ENCODE measurements at places on chromosomes 2 and 18.
A peak's percentile ranks its signal among the peaks of the same experiment; 100 is the strongest.

DNA sequence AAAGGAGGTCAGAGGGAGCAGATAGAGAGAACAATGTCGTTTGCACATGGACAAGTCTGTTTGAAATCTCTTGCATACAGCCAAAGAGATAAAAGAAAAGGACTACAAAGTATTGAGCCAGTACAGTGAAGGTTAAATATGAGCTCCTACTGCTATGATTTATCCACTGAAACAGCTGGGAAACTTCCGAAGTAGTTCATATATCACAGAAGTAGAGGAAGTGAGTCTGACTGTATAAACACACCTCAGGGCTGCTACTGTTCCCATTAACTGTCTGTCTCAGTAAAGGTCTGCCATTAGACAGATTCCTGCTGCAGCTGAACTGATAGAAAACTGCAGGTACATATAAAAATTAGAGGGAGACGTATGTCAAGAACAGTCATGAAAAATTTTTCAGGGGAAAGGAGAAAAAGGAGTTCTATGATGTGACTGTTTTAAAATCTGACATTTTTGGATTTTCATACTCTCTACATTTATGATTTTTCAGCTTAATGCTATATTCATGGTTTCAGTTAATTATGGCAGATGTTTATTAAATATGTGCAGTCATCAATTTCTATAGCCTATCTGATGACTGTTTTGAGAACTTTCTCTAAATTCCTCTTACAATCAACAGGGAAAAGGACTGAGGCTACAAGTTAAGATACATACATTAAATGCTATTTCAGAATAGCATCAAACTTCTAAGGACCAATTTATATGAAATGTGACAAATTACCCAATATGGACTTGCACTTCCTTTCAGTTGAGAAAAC lies 364.7 kb downstream of the ERBB4 start:
- DNase-seq: peak; percentile 19

DNA sequence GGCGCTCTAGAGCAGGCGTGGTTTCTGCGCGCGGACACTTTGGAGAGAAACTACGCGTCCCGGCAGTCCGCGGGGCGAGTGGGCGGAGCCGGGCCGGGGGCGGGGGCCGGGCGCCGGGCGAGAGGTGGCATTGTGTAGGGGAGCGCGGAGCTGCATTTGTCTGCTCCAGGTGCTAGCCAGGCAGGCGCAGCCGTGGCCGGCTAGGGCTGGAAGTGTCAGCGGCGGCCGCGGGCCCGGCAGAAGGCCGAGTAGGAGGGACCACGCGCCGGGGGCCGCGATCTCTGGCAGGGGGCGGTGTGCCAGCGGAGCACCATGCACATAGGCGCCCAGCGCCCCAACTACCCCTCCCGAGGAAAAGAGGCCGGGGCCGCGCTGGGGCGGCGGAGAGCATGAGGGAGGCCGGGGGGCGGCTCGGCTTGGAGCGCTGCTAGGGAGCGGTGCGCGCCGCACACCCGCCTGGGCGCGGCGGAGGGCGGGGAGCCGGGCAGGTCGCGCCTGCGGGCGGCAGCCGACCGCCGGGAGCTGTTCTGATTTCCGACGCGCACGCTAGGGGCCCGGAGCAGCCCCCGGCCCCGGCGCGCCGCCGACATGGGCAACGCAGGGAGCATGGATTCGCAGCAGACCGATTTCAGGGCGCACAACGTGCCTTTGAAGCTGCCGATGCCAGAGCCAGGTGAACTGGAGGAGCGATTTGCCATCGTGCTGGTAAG lies at the start of gene FMNL2:
TSS of gene FMNL2 (plus strand) at position 159 of the 710 bp plus-strand sequence.
- peak; percentile 38 for DNase-seq

DNA sequence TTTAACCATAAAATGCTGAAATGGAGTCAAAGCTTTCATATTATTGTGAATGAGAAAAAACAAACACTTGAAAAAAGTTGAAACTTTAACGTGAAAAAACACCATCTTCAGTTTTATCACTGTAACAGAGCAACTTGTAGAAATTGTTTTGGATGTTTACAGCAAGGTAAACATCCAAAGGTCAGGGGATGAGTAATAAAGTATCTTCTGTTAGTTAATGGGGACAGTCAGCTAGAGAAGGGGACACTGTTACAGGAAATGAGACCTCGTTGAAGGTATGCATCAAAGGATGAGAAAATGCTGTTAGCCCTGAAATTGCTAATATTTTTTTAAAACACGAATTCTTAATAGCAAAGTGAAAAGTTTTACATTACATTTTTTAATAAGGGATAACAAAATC lies 2.9 kb downstream of the RHBDD1 start:
- DNase-seq: no peak

- DNase-seq: no peak
These were observed 213.2 kb downstream of the NDUFA10 start for GRCh38 chr2:239811806-239812560.

DNA sequence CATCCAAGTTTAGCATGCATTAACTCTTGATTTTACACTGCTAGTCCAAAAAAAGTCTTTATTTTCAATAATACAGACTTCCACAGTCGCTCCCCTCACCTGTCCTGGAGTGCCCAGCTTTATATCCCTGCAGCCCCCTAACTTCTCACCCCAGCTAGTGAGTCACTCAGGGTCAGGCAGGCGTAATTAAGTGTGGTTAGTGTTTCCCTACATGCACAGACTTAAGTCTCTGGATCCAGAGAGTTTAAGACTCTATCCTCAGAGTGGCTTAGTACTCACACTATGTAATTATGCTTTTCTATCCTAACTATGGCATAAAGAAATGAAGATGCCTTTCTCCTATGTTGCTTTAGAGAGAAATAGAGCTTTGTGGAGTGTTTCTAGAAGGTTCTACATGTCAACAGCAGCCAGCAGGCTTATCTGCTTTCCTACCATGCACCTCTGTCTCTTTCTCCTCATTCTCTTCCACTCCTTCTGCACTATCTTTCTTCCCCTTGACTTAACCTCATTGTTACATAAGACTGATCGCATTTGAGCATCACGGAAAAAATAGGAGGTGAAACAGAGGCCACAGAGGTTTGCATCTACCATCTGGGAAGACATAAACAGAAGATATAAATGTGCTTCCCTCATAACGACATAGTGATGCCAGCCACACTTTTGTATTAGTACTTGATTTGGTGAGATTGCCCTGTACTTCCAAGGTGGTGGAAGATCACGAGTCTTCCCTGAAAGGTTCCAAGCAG lies 34.4 kb upstream of the PMAIP1 start:
- DNase-seq: no peak

DNA sequence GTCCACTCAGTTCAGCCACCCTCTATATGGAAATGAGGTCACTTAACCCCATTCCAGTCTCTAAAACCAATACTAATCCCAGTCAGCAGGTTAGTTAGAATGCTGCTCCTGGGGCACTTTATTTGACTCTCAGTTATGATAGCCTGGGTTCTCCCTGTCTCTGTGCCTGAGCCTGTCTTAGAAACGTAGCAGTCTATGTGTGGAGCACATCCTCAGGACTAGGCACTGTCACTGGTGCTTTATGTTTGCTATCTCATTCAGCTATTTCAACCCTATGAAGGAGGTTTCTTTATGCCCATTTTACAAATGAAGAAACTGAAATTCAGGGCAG lies 152.5 kb upstream of the PKDCC start:
- DNase-seq: no peak

DNA sequence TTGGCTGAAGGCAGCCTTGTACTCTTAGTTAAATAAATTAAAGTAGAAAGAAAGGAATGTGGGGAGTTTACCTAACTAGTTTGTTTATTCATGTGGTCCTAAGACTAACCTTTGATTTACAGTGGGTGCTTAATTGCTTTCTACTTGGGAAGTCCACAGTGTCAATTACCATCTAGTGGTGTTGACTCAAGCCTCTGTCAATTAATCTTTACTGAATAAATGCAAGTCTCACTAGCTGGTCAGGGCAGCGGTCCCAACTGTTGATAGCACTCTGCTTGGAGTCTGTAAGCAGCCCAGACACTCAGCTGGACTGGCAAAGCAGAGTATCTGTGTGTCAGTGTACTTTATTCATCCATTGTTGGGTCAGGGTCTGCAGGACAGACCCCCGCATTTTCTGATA lies 15.8 kb downstream of the ZNF514 start:
- no peak for DNase-seq

DNA sequence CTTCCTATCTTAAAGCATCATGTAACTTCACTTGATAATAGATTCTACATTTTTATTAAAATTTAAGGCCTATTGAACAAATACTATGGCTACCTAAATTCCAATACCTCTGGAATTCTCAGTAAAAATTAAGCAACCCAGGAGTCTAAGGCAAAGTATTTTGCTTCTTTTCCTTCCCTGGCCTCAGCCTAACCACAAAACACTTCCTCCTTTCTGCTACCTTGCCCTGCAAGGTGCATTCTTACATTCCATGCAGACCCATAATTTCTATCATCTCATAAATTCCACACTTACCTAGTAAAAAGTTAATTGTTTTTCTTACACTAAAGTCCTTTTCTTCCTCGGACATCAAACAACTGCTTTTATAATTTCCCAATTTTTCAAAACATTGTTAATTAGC lies 3.7 kb downstream of the MBOAT2 start:
- no peak for DNase-seq

GRCh38 chr2:165796819-165797530 lies 2.9 kb upstream of the GALNT3 start:
- no peak for DNase-seq

GRCh38 chr2:19207452-19207851 lies 151.0 kb downstream of the OSR1 start:
- no peak for DNase-seq

GRCh38 chr2:175004730-175004979 lies 526 bp downstream of the CHN1 start:
- no peak for DNase-seq

DNA sequence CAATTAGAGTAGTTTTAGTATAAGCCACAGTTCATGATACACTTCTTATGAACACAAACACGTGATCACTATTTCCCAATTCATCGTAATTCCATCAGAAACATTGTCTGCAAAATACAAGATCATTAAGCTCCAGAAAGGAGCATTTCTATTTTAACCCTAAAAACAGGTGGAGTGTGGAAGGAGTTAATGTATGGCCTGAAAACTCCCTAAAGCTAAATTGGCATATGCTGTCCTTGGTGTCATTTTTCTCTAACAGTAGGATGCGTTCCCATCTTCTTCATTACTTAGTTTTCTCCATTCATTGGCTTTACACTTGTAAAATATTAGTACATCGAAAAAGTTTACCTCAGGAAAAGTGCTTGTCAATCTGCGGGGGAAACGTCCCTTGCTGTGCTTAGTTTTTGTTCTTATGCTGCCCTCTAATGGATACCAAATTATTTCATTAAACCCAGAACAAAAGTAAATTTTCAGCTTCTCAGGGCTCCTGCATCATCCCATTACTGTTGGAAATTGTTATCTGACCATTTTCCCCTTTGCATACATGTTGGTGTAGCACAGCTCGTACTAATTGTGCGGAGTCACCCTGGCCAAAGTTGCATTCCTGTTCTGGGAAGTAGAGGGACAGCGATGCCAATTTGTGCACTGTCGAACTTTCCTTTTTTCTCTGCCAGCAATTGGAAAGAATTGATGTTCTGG lies 153.4 kb downstream of the GPD2 start:
- no peak for DNase-seq

- no peak for DNase-seq
These were observed 1.3 kb upstream of the LYPD6 start for GRCh38 chr2:149329068-149329467.

GRCh38 chr18:46293742-46294181 lies 189.6 kb downstream of the HAUS1 start:
- DNase-seq: no peak

- DNase-seq: no peak
These were observed 745.9 kb upstream of the ACVR2A start for GRCh38 chr2:147098940-147099339.

DNA sequence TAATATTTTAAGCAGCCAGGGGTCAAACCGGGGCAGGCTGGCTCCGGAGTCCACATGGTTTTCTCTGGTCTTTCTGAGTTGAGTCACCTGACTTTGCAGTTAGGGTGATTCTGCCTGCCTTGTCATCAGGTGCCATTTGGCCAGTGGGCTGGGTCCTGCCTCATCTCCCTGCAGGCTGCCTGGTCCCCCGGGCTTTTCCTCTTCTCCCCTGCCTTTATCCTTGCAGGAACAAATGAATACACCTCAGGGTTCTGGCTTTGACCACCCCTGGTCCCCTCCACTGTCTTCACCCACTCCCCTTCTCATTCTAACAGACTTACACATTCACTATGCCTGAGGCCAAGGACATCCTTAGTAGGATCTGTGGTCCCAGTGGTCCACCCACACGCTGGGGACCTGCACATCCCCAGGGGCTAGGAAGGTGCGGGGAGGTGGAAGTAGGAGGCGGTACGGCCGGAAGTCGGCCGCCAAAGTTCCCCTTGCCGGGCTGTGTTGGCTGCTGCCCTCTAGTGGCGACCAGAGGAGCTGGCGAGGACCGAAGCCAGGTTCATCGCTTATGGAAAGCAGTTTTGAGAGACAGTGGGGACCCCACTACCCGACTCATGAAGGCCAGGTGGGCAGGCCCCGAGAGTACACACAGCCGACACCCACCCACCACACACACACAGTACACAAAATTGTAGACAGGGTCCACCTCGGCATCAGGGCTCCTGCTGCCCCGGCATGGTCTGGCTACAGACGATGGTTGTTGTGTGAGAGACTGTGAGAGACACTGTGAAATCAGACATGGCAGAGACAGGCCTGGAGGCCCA lies 6.3 kb upstream of the TEX261 start:
- peak; percentile 60 for DNase-seq

- no peak for DNase-seq
These were observed 456.0 kb upstream of the ZEB2 start for GRCh38 chr2:144975881-144976280.

DNA sequence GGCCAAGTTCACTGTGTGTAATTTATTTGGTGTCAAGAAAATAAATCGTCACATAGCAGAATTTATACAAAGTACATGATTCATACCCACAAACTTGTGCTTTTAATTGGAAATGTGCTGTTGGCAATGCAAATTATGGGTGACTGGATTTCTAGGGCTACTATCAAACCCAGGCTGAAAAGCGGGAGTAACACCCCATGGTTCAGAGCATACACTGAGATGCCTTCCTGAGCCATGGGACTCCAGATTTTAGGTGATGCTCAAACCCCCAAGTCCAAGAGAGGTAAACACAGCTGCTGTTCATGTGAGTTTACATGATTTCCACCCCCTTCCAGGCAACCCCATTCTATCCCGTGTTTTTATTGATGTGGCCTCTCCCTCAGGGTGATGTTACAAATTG lies 565.9 kb upstream of the ID2 start:
- no peak for DNase-seq

DNA sequence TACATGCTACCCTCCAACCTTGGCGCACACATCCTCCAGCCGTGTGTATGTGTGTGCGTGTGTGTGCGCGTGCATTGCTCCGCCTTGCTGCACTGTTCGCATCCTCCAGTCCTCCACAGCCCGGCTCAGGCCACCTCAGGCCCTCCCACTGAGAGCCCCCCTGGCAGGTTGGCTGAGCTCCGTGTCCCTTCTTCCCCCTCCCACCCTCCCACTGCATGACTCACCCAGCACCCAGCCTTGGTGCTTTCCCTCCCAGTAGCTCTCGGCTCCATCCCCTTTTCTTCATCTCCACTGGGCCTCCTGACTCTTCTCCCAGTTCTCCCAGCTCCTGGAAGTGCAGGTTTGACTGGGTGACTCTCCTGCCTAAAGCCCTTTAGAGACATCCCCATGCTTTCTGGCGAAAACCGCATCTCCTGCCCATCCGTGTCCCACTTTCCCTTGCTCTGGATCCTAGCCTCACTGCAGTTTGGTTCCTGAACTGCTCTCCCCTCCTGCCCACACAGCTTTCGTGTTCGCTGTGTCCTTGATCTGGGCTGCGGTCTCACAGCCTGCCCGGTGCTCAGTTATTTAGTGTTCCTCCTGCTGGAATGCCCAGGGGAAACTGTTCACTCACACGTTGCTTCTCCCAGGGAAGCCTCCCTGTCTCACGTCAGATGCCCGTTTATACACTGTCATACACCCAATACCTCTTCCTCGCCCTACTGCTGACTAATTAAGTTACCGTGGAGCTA lies 4.9 kb downstream of the TMEM177 start:
- DNase-seq: no peak

- DNase-seq: peak; percentile 49
These were observed 47.5 kb downstream of the PTGR3 start for GRCh38 chr18:75161256-75162028.
